ENCODE measurements at places on chromosomes 3 and 15.
A peak's percentile ranks its signal among the peaks of the same experiment; 100 is the strongest.

- DNase-seq, result no peak
These were observed 31.8 kb downstream of the GPR171 start for GRCh38 chr3:151171145-151171757.

DNA sequence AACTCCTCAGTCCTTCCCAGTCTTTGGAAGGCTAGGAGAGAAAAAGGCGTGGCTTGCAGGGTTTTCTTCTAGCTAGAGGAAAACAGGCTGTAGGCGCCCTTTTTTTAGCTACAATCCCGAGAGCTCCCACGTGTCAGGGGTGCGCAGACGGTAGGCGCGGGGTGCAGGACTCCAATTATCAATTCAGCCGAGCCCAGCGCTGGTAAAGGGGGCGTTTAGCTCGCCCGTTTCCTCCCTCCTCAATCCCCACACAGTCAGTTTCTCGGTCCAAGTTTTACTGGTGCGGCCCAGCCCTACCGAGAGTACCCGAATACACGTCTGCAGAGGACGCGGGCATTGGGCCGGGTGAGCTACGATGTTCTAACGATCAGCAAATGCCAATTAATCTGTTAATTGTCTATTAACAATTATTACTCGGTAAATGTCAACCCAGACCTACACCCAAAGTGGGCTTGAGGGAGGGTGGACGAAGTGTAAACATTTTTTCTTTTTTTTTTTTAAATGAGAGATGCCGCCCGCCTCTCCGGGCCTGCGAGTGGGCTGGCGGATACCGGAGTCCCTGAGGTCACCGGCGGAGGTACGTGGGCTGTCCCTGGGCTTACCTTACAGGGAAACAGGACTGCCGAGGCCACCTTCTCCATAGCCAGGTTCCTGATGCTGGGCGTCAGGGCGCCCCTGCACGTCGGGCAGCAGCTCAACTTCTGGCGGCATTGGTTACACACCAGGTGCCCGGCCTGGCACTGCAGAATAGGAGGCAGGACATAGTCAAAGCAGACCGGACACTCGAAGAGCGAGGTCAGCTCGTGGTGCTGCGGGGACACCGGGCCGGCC lies 923 bp downstream of the SIAH2 start:
- DNase-seq, result no peak

GRCh38 chr3:152626226-152626625 lies 208.7 kb upstream of the P2RY1 start:
- DNase-seq, result no peak

DNA sequence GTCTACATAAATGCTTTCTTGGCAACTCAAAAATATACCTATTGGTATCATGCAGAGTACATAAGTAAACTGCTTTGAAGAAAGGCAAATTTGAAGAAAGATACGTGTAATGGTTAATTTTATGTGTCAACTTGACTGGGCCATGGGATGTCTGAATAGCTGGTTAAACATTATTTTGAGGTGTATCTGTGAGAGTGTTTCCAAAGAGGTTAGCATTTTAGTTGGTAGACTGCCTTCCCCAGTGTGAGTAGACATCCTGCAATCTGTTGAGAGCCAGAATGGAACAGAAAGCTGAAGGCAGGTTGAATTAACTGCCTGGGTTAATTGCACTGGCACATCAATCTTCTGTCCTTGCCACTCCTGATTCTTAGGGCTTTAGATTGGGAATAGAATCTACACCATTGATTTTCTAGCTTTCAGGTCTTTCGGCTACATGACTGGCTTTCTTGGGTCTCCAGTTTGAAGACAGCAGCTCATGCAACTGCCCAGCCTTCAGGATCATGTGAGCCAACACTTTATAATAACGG lies 98.3 kb downstream of the CMSS1 start:
- no peak for DNase-seq

- DNase-seq, result no peak
These were observed 415.2 kb upstream of the FRG2C start for GRCh38 chr3:75248974-75249373.

GRCh38 chr3:3560591-3561311 lies 238.5 kb upstream of the LRRN1 start:
- DNase-seq, result no peak

DNA sequence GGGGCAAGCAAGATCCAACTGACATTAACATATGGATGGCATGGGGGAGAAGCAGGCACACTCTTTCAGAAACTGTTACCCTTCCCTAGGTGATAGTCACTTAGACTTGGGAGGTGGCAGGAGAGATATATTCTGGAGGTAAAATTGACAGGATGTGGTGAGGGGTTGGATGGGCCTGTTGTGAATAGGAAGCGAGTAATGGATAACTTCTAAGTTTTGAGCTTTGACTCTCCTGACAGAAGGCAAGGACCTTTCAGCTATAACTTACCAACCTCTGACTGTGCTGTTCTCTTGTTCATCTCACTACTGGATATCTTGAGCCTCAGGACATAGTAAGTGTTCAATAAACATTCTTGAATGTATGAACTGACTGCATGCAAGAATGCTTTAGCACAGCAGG lies 1.9 kb upstream of the PDIA5 start:
- no peak for DNase-seq

- no peak for DNase-seq
These were observed 94.8 kb downstream of the FMN1 start for GRCh38 chr15:33099739-33100138.

DNA sequence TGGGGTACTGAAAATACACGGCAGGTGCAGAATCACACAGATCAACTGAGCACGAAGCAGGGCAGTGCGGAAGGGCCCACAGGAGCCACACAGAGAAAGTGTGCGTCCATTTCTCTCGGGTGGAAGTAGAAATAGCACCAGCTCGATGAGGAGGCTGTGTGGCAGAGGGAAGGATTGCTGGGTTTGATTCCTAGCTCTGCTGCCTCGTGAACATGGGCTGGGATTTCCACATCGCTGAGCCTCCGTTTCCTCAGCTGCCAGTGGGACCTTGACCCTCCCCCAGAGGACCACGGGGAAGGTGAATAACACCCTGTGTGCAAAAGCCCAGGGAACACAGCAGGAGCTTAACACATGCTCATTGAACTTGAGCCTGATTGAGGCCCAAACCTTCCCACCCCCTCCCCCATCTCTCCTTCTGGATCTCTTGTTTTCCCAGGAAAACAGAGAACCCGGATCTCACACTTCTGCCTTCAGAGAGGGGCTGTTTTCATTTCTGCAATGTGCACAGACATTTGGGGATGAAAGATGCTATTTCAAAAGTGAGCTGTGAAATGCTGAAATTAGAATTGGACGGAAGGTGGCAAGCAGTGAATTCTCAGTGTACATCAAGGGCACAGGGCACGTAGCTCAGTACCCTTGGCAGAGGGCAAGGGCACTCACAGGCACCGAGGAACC lies 38.4 kb downstream of the ABTB1 start:
- no peak for DNase-seq

DNA sequence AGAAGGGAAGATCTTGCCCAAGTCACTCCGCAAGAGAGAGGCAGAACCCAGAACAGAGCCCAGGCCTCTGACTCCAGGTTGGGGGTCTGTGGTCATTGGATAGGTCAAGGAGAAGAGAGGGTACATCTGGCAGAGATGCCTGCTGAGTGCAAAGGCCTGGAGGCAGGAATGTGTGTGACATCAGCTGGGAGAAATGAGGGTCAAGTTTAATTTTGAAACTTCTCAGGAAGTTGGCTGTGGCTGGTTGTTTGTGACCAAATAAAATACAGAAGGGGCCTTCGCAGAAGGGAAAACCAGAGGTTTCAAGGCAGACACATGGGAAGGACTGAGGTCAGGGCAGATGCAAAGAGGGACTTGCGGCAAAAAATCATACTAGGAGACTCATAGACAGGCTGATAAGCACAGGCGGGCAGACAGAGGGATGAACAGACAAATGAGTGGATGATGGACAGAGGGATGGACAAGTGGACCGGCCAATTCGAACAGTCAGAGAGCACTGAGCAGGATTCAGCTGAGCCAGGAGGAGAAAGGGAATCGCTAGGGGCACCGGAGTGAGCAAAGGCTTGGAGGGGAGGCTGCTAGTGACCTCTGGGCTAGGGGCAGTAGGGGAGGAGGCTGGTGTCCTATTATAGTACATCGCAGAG lies 28.8 kb upstream of the CACNA2D2 start:
- no peak for DNase-seq

DNA sequence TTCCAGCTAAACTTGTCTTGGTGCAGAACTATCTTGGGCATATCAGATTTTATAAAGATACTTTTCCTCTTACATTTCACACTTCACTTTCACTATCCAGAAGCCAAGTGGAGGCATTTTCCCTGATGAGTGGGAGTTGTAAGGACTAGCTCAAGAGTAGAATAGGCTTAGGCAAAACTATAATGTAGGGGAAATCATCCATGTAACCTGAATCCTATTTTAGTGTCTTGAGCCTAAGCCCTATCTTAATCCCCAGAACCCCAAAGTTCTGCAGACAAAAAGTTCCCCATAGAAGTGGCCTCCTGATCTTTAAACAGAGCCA lies 42.2 kb upstream of the CD47 start:
- DNase-seq, result no peak

DNA sequence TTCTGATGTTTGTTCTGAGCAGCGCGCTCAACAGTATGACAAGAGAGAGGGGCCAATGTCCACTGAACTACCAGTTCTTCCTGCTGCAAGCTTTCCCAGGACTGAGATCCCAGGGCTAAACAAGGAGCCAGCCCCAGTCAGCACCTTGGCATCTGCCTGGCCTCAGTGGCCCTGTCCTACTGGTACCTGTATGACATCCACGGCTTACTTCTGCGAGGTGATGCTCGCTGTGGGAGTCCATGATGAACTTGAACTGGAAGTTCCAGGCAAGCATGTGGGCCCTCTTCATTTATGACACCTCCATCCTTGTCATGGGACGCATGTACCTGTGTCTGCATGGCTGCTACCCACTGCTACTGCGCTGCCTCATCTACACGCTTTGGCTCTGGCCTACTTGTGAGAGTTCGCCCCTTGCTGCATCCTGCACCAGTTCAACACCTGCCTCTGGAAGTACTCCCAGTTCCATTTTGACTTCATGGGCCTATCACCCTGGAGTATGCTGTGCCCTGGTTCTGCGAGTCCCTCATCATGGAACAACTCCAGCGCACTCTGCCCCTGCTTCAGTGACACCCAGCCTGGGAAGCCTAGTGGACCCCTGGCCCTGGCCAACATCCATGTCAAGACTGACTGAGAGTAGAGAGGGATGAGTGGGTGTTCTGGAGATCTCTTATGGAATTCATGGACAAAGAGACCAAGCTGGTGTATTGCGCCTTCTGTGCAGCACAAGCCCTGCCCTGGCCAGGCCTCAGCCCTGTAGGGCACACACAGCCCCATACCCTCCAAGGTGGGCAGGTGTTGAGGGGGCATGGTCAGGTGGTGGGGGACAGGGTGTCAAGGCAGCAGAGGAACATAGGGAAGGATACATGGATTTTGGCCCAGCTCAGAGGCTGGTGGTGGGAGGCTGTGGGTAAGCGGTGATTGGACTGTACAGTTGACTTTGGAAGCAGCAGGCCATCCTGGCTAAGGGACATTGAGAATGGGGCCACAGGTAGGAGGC lies 246.8 kb downstream of the NLGN1 start:
- no peak for DNase-seq

DNA sequence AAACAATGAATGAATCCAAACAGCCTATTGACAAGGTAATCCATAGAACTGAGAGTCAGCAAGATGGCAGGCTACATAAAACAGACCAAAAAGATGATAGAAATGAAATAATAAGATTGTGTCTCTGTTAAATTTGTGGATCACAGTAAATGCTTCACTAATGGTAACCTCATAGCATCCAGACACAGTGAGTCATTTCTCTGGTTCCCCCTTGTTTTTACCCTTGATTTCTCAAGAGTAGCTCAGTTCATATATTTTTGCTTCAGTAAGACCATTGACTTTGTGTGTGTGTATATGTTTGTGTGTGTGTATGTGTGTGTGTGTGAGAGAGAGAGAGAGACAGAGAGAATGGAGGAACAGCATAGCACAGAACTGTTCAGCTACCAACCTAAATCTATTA lies 546.9 kb downstream of the RBMS3 start:
- no peak for DNase-seq

DNA sequence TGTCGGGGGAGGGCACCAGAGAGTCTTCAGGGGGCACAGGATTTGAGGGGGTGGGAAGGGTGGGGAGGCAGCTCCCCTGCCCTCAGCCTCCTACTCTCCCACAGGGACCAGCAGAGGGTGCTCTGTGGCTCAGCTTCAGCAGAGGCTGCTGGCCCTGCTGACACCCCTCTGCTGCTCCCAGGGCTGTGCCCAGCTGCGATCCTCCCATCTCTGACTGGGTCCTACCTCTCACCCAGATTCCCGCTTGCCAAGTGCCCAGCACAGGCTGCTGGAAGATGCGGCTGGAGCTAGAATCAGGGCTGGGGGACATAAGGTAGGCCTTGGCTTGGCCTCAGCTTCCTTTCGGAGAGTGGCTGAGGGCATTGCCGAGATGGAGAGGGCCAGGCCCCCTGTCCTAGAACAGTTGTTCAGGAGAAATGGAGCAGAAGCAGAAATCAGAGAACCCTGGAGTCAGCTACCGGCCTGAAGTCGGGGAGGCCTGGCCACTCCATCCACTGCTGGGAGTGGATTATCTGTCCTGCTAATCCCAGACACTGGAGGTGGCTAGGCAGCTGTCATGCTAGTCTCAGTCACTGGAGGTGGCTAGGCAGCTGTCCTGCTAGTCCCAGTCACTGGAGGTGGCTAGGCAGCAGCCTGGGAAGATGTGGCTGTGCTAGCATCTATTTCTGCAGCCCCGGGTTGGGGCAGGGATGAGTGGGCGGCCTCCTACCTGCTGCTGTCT lies 3.9 kb downstream of the GRM2 start:
- DNase-seq, result no peak

DNA sequence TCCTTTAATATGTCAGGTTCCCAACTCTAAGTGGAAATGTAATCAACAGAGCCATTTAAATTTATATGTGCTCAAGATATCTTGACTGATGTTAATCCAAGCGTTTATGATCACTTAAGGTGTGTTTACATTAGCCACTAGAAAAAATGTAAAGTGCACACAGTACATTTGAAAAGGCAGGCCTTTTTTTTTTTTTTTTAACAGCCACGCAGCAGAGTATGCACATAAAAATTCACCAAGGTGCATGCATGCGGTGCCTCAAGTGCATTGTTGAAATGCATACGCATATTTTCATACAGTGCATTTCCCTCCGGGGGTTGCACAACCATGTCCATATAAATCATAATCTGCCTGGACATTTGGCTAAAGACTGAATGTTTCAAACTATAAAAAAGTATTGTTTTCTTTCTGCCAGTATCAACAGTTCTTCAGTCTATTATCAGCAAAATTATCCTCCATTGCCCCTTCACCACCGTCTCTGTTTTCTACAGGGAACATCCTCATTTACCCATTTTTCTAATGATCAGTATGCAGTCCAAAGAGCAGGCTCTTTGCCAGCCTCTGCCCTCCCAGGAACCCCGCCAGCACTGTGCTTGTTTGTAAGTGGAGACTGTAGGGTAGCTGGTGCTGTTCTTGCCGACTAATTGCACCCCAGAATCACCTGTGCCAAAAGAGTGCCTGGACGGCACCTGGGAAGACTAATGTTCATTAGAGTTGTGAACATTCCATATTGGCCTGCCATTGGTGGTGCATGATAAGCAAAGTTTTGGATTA lies 611.2 kb upstream of the CFAP20DC start:
- no peak for DNase-seq

GRCh38 chr3:195907934-195908693 lies at the start of gene TNK2:
Gene TNK2 (minus strand): TSS chr3:195908551. CDS start chr3:195888588, 19,963 bp downstream.
- DNase-seq, result peak; percentile 33
